ENCODE measurements at places on chromosomes 1 and 21.
A peak's percentile ranks its signal among the peaks of the same experiment; 100 is the strongest.

DNA sequence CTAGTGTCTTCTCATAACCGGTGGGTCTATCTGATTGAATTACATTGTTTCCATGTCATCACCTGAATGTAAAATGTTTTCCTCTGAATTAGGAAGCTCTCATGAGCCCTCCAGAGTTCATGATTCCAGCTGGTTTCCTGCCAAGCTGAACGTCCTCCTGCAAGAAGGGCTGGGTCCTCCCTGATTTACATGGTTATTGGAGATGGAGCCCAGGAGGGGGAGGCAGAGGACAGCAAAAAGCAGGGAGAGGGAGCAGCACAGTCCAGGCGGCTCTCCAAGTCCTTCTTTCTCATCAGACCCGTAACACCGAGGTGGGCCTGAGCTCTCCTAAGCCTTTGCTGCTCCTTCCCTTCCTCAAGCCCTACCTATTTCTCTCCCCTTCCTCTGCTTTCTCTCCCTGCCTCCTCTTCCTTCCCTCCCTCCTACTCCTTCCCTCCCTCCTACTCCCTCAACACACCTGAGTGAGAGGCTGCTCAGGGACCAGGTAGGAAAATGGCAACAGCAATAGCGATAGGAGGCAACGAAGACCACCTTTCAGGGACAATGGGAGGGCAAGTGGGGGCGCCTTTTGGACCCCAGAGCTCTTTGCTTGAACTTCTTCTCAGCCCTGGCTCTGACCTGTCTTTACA, 265.9 kb downstream of the PRDM2 start:
- no peak for DNase-seq

DNA sequence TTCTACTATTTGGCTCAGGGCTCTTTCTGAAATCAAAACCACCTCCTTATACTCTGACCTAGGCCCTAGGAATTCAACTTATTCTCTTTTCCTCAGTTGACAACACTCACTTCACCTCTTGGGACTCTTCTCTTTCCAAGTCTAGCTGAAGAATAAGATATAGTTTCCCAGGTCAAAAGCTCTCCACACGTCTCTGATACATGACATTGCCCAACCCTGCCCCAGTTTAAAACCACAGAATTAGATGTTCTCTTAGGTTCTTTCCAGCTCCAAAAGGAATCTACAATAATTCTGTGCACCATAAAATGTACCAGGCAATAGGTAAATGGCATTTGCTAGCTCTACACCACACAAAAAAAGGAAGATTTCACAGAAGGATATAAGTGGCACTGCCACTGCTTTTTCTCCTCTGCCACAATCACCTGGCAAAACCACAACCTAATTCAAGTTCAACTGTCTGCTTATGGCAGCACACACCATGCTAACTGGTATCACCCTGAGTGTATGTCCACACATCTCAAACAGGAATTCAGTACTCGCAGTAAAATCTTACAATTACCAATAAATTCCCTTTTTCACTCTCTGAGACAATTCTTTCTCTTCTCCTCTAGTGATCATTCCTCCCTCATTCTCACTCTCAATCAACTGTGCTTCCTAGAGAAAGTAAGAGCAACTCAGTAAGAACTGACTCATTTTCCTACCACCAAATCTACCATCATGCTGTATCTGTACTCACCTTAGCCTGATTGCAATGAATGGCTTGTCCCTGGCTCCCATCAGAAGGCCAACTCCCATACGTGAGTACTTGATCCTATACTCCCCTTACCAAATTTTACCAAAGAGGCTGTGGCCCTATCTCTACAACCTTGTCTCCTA, 27.3 kb downstream of the ZBTB8OS start:
- DNase-seq, result no peak

GRCh38 chr1:115432061-115432460, 94.0 kb upstream of the NGF start:
- no peak for DNase-seq

DNA sequence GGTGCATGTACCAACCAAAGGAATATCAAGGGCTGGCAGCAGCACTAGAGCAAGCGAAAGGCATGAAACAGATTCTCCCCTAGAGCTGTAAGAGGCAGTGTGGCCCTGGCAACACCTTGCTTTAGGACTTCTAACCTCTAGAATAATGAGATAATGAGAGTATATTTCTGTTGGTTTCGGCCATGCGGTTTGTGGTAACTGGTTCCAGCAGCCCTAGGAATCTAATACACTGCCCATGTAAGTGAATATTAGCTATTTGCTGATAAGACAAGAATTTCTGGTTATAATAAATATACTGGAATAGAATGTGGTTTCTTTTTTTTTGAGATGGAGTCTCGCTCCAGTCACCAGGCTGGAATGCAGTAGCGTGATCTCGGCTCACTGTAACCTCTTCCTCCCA, 199.4 kb downstream of the GABPA start:
- DNase-seq, result no peak

DNA sequence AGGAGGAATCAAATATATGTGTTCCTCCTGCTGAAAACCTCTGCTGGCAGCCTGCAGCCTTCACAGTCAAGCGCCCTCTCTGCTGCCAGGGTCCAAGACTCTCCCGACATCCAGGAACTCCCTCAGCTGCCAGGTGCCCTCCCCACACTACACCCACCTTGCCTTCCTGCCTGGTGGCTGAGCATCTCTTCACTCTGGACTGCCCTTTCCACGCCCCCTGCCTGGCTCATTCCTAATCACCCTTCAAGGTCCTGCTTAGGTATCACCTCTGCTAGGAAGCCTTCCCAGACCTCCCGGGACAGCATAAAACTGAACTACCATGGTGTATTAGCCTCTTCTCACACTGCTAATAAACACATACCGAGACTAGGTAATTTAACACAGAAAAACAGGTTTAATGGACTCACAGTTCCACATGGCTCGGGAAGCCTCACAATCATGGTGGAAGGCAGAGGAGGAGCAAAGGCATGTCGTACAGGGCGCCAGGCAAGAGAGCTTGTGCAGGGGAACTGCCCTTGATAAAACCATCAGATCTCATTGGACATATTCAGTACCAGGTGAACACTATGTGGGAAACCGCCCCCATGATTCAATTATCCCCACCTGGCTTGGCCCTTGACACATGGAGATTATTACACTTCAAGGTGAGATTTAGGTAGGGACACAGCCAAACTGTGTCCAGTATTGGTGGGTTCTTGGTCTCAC, 15.3 kb downstream of the LDLRAD1 start:
- DNase-seq, result no peak

DNA sequence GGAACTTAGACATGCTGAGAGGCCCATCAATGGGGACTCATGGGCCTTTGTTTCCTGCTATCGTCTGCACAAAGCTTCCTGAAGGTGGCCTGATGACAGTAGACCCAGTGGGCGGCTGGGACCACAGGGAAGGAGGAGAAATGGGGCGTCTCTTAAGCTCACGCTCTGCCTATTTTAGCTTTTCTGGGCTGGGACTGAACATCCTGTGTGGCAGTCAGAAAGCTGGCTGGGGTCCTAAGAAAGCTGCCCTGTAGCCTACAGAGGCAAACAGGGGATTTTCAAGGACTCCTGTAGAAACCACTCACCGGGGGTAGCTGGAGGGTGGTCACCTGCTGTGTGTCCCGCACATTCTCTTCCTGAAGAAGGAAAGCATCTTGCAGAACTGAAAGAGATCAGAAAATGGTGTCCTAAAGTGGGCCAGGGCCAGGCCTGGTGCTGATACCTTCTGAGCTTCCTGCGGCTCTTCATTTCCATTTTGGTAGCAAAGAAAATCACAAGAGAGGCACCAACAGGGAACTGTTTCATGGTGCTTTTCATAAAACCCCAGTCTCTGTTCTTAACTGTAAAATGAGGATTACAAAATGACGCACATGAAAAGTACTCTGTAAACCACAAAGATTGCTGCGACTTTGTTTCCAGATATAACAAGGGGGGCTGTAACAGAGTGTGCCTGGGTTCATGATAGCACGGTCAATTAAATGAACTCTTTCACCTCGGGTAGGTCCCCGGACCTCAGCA, 8.6 kb downstream of the ZNF496 start:
- DNase-seq, result no peak

GRCh38 chr1:213362598-213362997, 311.6 kb downstream of the RPS6KC1 start:
- DNase-seq, result no peak

- no peak for DNase-seq
Observed at GRCh38 chr1:244315996-244316395, 135.7 kb downstream of the ADSS2 start.

- no peak for DNase-seq
Observed at GRCh38 chr1:94160811-94161210, 39.9 kb upstream of the ABCA4 start.

GRCh38 chr1:204151552-204152309, at the start of gene ETNK2:
TSS of gene ETNK2 (minus strand) at chr1:204152044. CDS start at chr1:204151852, 192 bp downstream.
- DNase-seq, result peak; percentile 53

DNA sequence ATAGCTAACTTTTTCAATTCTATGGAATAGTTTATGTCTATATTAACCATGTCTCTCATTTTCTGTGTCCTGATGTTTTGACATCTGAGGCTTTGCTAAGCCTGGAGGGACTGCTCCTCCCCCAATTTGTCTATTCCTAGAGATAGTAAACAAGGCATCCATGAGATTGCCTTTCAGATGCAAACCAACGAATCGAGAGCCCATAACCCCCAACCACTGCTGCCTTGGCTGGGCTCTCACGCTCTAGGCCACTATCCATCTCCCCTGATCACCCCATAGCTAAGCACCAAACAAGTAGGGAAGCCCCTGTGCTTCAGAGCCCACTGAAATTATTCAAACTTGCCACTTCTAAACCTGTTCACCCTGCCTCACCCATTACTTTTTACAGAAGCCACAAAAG, 437.7 kb downstream of the SETD4 start:
- no peak for DNase-seq

- no peak for DNase-seq
Observed at GRCh38 chr21:35470522-35470921, 421.4 kb upstream of the RUNX1 start.

GRCh38 chr1:109995536-109995935, 11.0 kb downstream of the AHCYL1 start:
- no peak for DNase-seq

DNA sequence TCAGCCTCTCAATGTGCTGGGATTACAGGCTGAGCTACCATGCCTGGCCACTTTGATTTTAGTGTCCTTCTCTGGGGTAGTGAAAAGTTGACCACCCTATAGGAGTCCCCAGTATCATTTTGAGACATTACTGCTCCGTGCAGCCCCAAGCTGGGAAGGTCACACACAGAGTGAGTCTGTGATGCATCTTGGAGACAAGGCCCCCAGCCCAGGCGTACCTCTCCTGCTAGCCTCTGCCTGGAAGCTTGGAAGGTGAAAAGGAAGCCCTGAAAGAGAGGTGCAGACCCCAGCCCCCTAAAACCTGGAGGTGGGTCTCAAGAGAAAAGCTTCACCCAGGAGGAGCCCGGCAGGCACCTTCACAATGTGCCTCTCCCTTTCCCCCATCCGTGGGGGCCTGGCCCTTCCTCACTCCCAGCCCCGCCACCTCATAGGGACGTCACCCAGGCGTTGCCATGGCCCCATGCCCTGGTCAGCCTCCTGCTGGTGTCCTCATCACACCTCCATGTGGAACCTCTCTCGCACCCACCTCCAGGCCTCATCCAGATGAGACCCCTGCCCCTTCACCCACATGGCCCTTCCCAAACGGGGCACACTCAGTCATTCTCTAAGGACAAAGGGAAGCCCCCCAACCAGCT, 5.6 kb upstream of the ARF1 start:
- DNase-seq, result no peak

DNA sequence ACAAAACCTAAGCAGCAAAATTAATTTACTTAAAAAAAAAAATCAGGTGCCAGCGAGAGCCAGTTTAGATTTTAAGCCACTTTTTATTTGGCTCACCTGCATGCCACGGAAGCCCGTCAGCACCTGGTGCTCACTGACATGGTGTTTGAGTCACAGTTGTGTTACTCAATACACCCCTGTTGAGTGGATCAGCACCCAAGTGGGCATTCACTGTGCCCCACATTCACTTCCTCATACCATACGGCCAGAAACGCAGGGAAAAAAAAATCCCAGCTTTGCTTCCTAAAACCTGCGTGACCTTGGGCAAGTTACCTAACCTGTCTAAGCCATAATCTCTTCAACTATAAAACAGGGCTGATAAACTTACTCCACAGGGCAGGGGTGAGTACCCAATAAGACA, 42.8 kb upstream of the SIM2 start:
- no peak for DNase-seq

DNA sequence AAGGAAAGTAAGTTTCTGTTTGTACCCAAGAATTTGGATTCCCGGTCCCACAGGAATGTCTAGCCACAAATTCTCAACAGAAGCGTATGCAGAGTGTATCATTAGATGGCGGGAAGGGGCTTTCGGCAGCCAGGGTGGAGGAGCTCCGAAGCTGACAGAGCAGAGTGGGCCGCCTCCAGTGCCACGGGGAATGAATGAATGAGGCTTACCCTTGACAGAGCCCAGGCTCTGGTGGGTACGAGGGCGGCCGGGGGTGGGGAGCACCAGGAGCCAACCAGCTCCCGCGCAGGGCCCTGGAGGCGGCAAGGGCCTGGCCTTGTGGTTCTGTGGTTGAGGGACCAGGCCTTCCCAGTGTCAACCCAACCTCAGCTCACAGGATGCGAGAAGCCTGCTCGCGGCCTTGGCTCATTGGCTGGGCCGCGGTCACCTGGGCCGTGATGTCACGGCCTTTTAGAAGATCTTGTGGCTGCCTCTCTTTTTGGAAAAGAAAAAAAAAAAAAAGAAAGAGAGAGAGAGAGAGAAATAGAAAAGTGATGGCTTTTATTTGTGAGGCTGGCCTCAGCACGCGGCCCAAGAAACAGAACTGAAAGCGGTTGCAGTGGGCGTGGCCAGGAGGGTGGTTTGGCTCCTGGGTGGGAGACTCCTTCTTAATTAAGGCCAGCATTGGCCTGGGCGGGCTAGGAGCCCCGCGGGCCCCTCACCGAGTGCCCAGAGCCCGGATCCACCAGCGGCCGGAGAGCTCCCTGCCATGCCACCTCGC, 34.9 kb upstream of the RUNX3 start:
- peak; percentile 88 for DNase-seq
